CD4-positive, alpha-beta T cell treated with Interleukin-12 subunit alpha and Interleukin-12 subunit beta, for 1 hour (primary cell): ENCODE measurements at places on chromosomes 5 and 9.

- no peak for DNase-seq
These were observed 330.7 kb downstream of the PTPRD start for GRCh38 chr9:10282084-10282483.

DNA sequence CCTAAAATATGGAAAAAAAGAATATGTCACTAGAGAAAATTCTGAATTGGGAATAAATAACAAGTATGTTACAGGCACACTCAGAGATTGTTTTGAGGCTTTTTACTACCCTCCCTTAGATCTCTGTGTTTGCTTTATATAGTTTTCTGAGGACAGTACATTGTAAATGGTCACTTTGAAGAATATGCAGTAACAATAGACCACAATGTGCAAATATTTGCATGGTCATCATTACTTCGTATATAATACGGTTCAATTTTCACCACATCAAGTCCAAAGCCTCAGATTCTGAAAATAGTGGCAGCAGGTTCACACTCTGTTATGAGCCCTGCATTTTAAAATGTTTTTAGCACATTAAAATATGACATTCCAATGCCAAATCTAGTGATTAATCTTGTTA is 238.6 kb downstream of the ADAMTS6 start:
- no peak for DNase-seq

DNA sequence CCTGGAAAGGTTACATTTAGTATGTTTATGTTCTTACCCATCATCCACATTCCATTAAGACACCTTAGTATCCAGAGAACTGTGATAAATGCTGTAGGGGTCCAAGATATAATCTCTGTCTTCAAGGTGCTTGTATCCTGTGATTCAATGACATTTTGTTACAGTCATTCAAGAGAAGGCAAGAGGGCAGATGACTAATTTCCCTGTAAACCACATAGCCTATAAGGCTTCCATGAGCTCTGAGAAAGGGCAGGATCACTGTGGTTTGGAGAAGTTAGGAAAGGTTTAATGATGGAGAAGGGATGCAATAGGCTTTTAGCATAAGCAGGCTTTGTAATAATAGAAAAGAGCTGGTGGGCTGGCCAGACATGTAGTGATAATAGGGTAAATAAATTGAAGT is 40.0 kb downstream of the PAPPA start:
- no peak for DNase-seq

GRCh38 chr5:172123269-172123692 is 64.7 kb downstream of the STK10 start:
- DNase-seq, result no peak

GRCh38 chr5:63152871-63153270 is 574.3 kb downstream of the LRRC70 start:
- DNase-seq, result no peak

DNA sequence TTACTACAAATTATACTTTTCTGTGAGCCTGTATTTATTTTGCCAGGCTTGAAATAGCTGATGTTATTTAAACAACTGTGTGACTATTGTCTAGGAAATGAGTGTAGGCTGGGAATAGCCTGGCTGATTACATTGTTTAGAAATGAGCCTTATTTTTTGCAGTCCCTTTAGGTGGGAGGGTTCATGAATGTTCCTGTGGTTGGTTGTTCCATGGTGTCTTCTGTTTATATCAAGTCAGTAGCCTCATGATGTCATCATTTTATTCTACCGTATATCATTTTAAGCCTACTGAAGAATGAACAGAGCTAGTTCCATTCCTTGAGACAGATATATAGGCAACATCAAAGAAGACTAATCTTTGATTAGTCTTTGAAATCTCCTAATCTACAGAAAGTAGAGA is 53.1 kb downstream of the MAP1B start:
- DNase-seq, result no peak

- DNase-seq, result no peak
These were observed 32.2 kb downstream of the PRLR start for GRCh38 chr5:35198075-35198474.

- no peak for DNase-seq
These were observed 62.9 kb upstream of the TNFAIP8 start for GRCh38 chr5:119292701-119293515.

- no peak for DNase-seq
These were observed 49.9 kb downstream of the ZFAND5 start for GRCh38 chr9:72315089-72315509.
